CD4-positive, CD25-positive, alpha-beta regulatory T cell (primary cell): ENCODE measurements at places on chromosomes 4 and X.
A peak's percentile ranks its signal among the peaks of the same experiment; 100 is the strongest.

DNA sequence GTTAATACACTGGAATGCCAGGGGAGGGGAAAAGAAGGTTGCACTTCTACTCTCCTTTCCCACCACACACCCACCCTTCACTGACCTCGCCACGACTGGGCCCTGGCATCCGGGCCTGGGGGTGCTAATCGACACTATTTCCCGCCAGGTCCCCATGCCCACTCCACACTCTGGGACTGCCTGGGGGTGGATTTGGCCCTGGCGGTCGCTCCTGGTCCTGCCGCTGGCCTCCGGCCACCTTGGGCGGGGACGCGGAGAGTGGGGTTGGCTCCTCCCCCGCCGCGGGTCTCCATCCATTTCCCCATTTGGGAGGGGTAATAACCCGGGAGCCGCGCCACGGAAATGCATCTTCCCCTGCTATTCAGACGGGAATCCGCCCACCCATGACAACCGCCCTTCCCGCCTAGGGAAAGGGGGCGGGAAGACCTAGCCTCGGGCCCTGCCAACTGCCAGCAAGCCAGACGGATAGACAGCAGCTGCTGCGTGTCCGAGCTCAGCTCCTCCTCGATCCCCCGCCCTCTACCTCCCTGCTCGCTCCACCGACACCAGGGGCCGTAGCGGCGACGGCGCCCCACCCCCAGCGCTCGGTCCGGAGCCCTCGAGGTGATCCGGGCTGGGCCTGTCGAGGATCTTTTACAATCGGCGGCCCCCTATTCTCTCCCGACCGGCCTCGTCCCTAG, 78.1 kb downstream of the RLIM start:
- H3K4me1 ChIP-seq = peaks cover 10% of the 10 kb centered on the region
- H3K4me3 ChIP-seq = peak overlapping the region; percentile 19
- no peaks in the 10 kb centered on the region for H3K36me3 ChIP-seq
- peak overlapping the region; percentile 41 for H3K27ac ChIP-seq

DNA sequence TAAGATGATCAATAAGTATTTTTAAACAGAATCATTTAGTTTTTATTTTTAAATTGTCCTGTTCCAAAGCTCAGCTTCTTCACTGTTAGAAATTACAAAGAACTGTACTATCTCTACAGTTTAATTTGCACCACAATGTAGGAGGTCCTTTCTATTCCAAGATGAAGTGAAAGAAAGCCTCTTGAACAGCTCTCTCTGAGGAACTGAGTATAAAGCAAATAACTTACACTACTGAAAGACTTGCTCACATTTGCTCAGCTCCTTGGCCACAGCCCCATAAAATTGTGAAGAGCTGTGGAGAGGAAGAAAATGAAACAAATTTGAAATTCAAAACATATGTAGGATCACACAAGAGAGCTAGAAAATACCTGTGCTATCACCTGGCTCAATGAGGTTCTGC, 68.6 kb downstream of the ENPEP start:
- H3K36me3 ChIP-seq = no peaks in the 10 kb centered on the region
- no peak for DNase-seq
- no peak overlapping the region for H3K4me3 ChIP-seq
- H3K4me1 ChIP-seq = no peaks in the 10 kb centered on the region

DNA sequence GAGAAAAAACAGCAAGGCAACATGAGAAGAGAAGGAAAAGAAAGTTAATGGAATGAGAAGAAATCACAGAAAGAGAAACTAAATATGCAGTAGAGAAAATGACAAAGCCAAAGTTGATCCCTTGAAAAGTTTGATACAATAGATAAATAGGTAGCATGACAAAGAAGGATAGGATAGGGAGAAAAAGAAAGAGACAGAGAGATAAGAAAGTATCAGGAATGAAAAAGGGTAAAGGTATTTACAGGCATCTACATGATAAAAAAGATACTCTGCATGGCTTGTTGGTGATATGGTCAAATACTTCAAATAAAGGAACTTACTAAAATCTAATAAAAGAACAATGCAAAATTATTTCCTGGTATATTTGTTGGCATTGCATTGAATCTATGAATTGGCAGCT, 185.5 kb upstream of the TECRL start:
- no peak overlapping the region for H3K4me3 ChIP-seq
- no peaks in the 10 kb centered on the region for H3K4me1 ChIP-seq
- H3K36me3 ChIP-seq = no peaks in the 10 kb centered on the region

DNA sequence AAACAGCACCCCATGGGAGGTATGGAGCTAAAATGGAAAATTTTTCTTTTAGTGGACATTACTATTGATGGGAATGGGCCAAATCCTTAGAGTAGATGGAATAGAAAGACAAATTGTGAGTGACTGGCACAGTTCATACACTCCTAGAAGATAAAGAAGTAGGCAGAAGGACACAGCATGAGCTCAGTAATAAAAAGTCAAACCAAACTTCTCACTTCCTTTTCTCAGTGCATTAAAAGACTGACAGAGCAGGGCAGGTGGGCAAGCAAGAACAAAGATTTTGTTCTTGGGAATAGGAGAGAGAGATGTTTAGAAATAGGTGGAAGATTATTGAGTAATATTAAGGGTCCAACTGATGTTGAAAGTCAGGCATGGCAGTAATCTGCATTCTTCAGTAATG, 132.5 kb downstream of the ATP10D start:
- H3K27me3 ChIP-seq = no peaks in the 10 kb centered on the region
- H3K4me3 ChIP-seq = no peak overlapping the region
- no peaks in the 10 kb centered on the region for H3K4me1 ChIP-seq
- H3K27ac ChIP-seq = no peak overlapping the region
- no peak for DNase-seq

DNA sequence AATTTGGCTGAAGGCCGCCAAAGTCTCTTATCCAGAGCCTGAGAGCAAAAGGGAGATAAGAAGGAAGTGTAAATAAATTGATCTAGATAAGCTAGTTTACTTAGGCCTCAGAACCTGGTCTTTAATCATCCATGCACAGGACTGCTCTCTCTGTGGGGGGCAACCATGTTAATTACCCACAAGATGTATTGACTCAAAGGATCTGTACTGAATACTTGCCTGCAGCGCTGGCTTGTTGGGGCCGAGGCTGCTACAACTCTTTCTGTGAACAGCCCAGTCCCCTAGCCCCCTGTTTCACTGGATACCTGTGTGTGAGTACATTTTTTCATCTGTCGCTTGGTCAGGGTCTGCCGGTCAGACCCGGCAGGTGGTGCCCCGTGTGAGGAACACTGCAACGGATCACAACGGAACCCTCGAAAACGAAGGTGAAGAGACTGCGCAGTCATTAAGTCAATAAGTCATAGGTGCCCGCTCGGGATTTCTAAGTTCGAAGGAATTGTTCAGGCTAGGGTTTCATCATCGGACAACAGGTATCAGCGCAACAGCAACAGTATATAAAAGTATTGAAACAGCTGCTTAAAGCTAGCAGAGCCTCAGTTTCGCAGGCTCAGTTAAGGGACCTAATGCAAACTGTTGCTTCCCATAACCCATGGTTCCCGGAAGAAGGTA, 8.3 kb downstream of the MAGEA11 start:
- H3K27ac ChIP-seq = no peak overlapping the region
- no peaks in the 10 kb centered on the region for H3K27me3 ChIP-seq
- no peaks in the 10 kb centered on the region for H3K4me1 ChIP-seq
- no peak overlapping the region for H3K4me3 ChIP-seq
- no peaks in the 10 kb centered on the region for H3K36me3 ChIP-seq
- no peak for DNase-seq
